ENCODE measurements at places on chromosomes 5 and 9.

DNA sequence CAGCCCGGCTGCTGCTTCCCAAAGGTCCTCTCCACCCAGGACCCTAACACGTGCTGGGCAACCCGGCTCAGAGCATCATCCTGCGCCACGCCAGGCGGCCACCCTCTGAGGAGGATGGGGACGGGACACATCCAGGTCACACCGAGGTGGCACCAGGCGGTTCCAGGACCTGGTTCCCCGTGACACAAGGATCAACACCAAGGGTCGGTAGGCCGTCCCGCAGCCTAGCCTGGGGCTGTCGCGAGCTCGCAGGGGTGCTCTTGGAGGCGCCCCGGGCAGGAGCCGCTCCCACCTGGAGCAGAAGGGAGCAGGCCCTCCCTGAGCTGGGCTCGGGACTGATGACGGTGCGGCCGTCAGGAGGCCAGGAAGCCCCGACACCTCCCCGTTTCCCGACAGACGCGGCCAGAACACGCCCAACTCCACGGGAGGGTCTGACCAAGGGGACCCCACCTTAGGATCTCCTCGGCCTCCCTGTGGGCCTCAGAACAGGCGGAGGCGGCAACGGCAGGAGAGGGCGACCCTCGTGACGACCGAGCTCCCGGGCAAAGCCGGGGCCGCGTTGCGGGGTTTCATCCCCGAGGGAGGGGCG, 6.3 kb downstream of the EXD3 start:
- DNase-seq, result no peak

DNA sequence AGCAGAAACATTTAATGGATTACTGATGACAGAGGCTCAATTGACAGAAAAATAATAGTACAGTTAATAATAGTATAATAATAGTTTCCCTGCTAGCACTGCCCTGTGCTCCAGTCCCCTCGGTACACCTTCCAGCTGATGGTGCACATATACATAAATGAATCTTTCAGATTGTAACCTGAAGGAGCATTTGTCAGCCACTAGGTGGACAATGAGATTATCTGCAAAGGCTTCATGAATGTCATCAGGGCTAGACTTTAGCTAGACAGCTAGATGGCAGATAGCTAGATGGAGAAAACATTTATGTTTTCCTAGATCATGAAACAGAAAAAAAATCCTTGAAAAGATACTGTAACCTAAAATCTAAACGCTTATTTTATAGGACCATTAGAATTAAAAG, 304.4 kb upstream of the SMC2 start:
- DNase-seq, result no peak

DNA sequence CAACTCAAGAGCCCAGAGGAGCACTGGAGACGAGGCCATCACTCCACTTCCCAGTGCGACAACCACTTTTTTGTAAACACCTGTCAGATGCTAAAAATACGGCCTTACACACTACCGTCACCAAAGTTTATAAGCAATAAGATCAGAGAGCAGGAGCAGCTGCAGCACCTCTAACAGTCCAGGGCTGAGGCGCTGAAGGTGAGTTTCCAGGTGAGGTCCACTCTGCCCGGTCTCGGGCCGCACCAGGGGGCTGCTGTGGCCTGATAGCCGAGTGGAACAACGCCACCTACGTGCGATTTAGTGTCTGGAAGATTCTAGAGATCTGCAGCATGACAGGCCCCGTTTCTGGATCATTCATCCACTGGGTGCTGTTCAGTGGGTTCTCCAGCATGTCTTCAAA, 25.8 kb upstream of the CAMSAP1 start:
- DNase-seq, result no peak

DNA sequence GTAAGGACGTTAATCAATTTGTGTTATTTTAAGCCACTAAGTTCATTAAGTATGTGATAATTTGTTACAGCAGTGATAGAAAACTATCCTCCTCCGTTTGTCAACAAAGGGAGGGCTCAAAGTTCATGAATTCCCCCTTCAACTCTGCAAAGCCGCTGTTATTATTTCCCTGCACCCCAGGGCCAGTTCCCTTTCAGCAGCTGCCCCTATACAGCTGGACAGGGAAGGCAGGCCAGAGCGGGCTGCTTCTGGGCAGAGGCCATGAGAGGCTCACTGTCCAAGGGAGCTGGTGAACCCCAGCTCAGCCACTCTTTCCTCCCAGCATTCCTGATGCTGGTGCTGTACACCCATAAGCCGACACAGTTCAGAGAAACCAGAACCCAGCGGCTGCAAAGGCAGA, 102.4 kb upstream of the GPR151 start:
- DNase-seq, result no peak

DNA sequence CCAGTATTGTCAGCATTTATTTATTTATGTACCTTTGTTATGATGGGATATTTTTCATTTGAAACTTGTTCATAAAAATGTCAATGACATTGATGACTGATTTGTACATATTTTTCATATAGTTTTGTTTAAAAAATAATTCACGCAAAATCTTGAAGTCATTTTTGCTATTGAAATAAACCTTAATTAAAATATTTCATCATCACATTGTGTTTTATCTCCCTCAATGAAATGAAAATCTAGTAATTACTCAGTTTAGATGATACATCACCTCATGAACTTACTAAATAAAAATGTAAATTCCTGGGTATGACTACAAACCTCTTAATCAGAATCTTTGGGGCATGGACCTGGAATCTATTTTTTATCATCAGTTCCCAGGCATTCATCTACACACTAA, 89.6 kb downstream of the OSMR start:
- DNase-seq, result no peak

DNA sequence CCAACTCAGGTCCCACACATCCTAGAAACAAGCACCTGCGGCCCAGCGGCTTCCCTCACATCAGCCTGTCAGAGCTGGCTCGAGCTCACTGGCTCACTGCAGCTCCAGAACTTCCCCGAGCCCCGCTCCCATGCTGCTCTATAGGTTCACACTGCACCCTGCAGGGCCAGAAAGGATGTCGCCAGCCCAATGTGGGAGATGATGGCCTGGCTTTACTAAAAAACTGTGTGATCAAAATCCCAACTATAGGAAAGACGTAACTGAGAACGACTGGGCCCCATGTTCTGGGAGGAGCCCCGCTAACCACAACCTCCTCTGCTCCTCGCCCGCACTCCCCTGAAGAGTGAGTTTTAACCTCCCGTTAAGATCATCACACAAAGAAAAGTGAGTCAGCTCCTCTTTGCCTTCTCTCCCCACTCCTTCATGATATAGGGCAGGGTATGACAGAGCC, 4.6 kb downstream of the SURF4 start:
- no peak for DNase-seq

GRCh38 chr9:127219520-127219919, 45.1 kb upstream of the GARNL3 start:
- DNase-seq, result no peak

DNA sequence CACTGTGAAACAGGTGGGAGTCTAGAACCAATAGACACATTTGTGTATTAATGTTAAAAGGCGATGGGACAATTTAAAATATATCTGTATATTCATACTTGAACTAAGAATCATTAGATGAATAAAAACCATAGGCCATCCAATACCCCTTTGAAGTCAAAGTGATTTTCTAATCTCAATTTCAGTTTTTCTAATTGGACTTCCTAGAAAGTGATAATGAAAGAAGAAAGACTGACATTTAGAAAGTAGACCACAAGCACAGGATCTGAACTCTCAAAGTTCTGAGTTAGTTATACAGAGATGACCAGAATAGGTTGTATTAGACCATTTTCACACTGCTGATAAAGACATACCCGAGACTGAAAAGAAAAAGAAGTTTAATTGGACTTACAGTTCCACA, 412.8 kb upstream of the PIK3R1 start:
- no peak for DNase-seq

DNA sequence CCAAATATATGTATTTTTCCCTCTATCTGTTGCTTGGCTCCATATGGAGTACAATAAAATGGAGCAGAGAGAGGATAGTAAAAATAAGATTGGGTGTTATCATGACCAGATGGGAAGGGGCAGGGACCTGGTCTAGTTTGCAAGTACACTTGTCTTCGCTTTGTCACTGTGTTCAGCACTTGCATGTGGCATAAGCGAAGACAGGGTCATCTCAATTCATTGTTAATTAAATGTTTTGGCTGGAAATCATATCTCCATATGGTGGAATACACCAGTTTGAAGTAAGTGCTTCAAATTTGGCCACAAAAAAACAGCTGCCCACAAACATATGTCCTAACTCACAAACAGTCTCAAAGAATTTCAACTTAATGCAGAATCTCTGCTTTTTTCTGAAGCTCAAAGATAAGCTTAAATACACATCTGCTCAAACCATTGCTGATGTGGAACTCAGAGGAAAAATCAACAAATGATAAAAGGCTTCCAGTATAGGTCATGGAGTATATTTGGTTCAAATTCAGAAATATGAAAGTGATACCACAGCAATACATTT, 865.4 kb downstream of the TLE4 start:
- DNase-seq, result no peak

DNA sequence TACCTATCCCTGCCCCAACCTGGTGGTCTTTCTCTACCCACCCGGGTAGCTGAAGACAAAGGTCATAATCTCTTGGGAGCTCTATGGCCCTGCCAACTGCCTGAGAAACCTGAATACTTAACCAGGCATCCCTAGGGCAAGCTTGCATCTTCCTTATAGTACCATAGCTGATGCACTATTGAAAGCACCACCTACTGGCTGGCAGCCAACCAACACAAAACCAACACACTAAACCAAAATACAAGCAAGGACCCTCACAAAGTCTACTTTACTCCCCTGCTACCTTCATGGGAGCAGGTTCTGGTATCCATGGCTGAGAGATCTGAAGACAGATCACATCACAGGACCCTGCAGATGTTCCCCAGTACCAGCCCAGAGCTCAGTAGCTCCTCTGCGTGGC, 171.8 kb upstream of the TAS2R1 start:
- no peak for DNase-seq

- DNase-seq, result no peak
Measured at GRCh38 chr5:107553117-107553555, 117.6 kb downstream of the EFNA5 start.

GRCh38 chr5:150082889-150083288, 3.5 kb downstream of the CSF1R start:
- DNase-seq, result no peak

DNA sequence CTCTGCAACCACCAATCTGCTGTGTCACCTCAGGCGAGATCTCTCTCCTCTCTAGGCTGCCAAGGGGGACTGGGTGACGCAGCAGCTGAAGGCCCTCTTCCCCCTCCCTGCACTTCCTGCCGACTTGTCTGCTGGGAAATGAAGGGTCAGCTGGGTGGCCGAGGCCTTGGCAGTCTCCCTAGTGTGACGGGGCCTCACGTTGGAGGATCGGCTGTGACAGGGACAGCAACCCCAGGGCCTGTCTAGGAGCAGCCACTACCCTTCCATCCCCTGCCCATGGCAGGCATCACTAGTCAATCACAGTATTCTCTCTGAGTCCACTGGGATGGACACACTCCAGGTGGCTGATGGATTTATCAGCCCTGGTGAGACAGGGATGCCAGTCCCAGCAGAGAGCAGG, 107.3 kb upstream of the SARDH start:
- no peak for DNase-seq

DNA sequence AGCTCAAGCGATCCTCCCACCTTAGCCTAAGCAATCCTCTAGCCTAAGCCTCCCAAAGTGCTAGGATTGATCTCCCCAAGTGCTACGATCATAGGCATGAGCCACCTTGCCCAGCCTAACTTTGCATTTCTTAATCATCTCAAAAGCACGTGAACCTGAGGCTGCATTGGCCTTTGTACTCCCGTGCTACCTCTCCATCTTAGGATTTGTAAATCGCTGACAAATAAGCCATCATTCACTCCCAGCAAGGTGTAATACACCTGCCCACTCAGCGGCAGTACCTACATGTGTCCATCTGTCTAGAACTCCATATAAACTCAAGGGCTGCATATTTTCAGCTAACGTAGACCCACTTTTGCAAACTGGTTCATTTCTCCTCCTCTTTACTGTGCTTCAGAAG, 2.8 kb downstream of the ANKH start:
- no peak for DNase-seq

GRCh38 chr9:81717747-81718077, 28.4 kb upstream of the TLE1 start:
- DNase-seq, result no peak

GRCh38 chr9:70642341-70642740, 227.9 kb upstream of the KLF9 start:
- no peak for DNase-seq

- no peak for DNase-seq
Measured at GRCh38 chr5:140116716-140117115, 2.8 kb downstream of the PURA start.

Measured in stimulated activated CD4-positive, alpha-beta T cell treated with anti-CD3 and anti-CD28 coated beads, TNF-alpha, amount 100 ng/mL, for 1 hour (primary cell).